ENCODE measurements at places on chromosomes 7 and 10.

- DNase-seq = no peak
These were observed 3.3 kb upstream of the OPN4 start for GRCh38 chr10:86651021-86651471.

DNA sequence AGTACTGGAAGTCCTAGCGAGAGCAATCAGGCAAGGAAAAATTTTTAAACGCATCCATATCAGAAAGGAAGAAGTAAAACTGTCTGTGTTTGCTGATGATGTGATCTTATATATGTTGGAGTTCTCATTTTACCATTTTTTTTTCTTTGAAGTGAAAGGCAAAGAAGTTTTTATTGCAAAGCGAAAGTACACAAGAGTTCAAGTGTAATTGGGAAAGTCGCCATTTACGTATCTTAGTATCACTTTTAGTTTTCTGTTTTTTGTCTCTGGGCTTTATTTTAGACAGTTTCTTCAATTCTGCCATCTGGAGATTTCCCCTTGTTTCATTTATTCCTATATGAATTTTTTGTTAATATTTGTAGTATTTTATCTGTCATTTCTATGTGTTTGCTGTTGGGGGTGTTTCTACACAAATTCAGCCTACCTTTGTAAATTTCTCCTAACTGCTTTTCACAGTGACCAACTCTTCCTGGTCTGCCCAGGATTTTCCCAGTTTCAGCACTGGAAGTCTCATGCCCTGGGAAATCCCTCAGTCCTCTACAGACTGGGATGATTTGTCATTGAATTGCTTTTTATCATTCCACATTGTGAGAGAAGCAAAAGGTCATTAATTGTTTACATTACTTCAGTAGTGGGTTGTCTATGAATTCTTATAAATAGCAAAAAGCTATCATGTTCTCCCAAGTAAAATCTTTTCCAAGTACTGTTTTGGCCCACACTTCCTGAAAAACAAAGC lies 23.2 kb downstream of the BET1 start:
- DNase-seq = peak; percentile 54

GRCh38 chr10:101835362-101835761 lies 8.2 kb downstream of the KCNIP2 start:
- no peak for DNase-seq

- peak; percentile 48 for DNase-seq
These were observed 40.5 kb downstream of the LYZL1 start for GRCh38 chr10:29329420-29329819.

DNA sequence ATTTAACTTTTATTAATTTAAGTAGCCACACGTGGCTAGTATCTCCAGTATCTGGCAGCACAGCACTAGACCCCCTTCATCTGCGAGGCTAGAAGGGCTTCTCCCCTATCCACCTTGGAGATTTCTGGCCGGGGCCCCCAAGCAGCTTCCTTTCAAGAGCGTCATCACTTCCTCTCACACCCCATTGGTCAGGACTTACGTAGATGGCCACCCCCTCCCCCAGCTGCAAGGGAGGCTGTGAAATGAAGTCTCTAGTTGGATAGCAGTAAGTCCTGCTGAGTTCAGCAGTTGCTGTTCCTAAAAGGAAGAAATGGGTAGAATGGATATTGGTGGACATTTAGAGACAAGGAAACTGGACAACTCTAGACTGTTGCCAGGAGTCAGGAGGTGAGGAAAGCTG lies 33.8 kb upstream of the COMTD1 start:
- DNase-seq = no peak

DNA sequence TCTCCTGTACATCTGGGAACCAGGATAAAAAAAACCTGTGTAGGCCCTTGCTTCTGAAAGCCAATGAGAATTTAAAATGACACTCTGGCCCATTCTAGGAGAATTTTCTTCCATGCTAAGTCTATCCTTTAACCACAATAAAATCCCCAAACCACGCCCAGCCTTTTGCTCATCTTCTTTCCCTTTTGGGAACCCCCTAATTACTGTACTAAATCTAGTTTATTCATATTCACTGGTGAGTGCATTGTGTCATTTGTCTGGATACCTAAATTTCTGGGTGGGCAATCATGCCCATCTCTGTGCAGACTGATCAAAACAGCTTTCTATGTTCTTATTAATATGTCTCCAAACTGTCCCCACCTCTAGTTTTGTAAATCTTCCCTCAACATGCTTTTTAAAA lies 11.7 kb upstream of the CDK14 start:
- DNase-seq = no peak

DNA sequence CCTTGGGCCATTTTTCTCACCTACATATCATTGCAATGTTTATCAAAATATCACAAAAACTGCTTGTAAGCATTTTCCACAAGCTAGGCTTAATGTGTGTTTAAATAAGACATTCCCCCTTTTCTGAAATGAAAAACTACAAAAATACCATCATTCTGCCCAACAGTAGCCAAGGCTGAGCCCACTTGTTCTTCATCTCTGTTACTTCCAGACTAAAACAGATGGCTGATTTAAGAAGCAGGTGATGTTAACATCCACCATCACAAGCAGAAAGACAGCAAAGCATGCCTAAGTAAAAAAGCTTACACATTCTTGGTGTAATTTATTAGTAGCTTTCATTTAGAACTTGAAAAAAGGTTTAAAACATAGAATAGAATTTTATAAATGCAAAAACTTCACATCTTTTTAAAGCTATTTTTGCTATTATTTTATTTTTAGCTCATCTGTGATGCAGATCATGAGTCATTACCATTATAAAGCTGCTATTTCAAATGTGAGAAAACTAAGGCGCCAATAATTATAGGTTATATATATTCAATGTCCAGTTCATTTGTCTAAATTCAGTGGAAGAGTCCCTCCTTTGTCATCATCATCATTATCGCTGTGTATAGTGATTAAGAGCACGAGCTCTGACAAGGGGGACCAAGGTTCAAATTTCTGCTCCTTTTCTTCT lies 109.4 kb downstream of the RELN start:
- no peak for DNase-seq

DNA sequence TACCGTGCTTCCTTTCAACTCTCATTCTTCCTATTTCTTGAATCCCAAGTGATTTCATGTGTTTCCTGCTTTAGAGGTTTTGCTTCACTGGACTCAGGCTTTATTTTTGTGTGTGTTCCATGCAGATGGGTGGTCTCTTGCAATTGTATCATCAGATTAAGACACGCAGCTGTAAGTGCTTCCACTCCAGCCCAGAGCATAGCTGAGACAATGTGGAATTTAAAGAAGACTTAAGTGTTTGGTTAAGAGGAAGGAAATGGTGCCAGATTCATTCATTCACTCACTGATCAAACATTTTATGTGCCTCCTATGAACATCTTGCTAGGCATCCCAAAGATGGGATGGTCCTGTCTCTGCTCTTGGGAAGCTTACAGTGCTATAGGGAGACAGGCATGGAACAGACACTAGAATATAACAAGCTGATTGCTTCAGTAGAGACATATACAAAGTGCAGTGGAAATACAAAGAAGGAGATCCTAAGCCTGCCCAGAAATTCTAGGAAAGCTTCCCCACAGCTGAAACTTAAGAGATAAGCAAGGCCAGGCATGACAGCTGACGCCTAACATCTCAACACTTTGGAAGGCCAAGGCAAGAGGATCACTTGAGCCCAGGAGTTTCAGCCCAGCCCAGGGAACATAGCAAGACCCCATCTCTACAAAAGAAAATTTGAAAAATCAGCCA lies 46.1 kb upstream of the LRRC17 start:
- DNase-seq = no peak

DNA sequence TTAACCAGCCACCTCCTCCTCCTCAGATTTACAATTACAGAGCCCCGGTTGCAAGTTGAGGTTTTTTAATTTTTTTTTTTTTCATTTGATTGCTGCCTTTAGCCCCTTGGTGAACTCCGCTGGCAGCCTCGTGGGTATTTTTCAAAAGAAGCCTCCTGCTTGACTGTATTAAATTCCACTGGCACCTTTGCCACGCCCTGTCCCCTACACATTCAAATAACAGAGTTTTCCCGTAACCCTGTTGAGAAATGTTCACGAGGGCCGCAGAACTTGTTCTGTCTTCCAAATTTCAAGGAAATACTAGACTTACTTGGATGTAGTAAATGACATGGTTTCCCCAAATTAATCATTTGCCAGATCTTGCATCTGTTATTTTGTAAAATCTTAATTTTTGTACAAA lies 167.0 kb downstream of the ARID5B start:
- no peak for DNase-seq

DNA sequence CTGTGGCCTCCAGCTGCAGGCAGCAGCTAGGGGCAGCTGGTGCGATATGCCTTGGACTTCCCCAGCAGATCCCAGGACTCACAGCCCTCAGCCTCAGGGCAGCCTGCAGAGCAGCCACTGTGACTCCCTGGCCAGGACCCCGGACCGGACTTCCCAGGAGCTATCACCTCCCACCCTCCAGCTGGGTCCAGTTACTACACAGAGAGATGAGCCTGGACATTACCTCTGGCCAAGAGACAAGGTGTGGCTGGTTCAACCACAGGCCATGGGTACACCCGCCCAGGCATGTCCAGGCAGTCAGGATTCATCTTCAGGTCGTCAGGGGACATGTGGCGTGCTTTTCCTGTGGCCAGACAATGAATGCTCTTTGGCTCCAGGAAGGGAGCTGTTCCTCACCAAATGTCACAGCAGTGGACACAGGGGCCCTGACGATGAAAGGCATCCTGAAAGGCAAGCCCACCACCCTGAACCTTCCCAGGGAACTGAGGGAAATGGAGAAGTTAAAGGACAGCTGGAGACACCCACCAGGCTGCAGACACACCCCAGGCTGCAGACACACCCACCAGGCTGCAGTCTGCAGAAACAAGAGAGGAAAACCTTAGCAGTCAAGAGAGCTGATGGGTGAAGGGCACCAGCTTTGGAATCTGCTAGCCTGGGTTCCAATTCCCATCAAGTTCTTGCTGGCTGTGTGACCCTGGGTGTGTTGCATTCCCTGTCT lies 25.8 kb upstream of the NANOS1 start:
- DNase-seq = no peak

DNA sequence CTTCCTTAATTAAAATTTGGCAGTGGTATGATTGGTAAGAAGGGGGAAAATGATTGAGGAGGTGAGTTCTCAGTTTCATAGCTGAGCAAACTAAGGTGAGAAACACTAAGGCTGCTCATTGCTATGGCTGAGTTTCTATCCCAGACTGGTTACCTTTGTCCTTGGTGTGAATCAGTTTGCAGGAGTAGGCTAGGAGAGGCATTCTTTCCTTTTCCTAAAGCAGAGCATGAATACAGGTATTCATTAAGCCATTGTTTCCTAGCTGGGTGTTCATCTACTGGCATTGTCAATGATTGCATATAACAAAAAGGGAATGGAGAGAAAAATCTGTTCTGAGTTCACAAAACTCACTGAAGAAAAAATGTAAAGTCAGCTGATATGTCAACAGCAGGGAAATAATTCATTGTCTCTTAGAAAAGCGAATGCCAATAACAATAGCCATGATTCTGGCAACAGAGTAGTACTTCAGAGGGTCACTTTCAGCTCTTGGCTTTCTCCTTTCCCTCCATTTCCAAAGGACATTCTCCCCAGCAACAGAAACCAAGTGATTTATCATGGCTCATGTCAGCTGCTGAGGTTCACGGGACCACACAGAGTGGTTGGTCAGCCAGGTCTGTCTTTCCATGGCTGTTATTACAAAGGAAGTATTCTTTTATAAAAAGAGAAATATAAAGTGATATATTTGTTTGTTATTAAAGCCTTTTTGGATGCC lies 234.0 kb downstream of the BICC1 start:
- no peak for DNase-seq

DNA sequence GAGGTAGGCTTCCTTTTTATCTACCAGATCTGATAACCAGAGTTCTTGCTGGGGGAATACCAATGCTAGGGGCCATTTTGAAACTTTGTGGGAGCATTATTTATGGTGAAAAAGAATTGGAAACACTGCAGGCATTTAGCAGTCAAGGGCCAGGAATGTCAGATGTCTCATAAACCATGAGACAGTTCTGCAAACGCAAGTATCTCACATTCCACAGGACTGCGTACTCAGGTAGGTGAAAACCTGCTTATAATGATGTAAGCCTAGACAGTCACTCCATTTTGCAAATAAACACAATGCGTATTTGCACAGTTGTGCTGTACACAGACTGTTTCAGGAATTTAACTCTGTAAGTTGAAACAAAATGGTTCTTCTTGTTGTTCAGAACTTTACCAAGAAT lies 33.9 kb downstream of the ECHDC3 start:
- peak; percentile 58 for DNase-seq

DNA sequence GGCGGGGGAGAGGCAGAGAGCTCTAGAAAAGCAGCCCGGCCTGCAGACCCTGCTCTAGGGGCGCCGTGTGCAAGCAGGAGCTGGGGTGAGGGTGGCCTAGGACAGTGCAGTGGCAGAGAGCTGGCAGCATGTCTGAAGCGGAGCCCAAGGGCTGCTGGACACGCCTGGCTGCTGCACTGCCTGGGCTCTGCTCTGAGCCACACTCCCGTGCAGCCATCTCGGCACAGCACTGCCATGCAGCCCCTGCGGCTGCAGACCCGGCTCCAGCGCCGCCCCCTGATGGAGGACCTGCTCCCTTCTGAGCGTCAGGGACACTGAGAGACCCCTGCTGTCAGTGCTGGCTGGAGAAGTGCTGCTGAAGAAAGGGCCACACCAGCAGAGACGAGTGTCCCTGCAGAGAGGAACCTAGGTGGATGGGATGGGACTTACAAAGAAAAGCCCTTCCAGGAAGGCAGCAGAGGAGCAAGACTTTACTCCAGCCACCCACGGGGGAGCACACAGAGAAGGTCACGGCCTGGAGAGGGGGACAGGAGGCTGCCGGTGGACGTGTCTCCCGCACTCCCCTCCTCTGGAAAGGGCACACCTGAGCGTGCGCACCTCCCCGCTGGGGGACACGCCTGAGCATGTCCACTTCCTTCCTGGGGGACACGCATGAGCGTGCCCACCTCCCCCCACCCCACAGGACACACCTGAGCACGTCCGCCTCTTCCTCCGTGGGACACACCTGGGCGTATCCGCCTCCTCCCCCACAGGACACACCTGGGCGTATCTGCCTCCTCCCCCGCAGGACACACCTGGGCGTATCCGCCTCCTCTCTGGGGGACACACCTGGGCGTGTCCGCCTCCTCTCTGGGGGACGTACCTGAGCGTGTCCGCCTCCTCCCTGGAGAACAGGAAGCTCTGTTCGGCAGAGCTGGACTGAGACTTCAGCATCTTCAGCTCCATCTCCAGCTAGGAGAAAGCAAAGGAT lies 252.9 kb downstream of the MAD1L1 start:
- DNase-seq = no peak

DNA sequence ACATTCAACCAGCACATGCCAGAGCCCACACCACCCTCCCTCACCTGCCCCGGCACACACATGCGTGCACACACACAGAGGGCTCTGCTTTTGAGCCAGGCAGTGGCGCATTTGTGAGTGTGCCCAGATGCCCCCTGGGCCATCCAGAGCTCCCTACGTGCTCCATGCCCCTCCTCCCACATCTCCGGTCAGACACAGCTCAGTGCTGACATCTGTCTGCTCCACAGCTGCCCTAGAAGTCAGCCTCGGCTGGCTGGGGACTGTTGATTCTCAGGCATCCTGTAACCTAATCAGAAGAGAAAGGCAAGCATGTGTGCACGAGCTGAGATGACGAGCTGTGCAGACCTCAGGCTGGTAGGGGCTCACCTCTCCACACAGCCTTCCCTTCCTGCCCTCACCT lies 135.1 kb downstream of the ZMIZ1 start:
- DNase-seq = no peak

Measured in EH (cell line).